ENCODE measurements at places on chromosomes 11 and 22. TPM values are rescaled to one million over a fixed set of nuclear protein-coding genes. Genes with fewer than 3 reads are reported as not detected.

DNA sequence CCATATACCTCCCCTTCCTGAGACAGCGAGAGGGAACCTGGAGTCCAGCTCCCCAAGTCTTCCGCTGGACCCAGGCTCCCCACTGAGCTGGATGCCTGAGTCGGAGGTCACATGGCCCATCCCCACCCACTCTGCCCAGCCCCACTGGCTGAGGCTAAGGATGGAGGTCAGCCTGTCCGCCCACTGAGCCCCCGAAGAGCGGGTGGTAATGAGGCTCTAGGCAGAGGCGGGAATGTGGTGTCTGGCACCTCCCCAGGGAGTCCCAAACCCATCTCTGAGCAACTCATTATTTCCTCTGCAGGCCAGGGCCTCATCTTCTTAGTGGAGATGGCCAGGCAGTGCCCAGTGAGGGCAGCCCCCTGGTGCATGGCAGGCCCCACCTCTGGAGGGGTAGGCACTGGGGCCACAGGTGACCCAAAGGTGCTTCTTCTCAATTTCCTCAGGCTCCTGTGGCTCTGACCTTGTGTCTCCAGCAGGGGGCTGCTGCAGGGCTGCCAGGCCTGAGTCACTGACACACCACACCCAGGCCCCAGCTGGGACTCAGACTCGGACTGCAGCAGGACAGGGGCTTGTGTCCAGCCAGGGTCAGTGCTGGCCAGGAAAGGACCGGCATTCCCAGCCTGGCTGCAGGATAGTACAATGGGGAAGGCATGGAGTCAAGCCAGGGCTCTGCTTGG, 10.2 kb upstream of the PDE2A start:
- no peaks in the 10 kb centered on the region for H3K27me3 ChIP-seq
- H3K27ac ChIP-seq: peak overlapping the region; percentile 71
- H3K4me1 ChIP-seq: peaks cover 15% of the 10 kb centered on the region
- H3K4me3 ChIP-seq: no peak overlapping the region

- H3K4me3 ChIP-seq: no peak overlapping the region
- H3K27me3 ChIP-seq: no peaks in the 10 kb centered on the region
- no peaks in the 10 kb centered on the region for H3K4me1 ChIP-seq
- H3K27ac ChIP-seq: peak overlapping the region; percentile 18
Measured at GRCh38 chr11:128575174-128575960, 12.0 kb downstream of the ETS1 start.

DNA sequence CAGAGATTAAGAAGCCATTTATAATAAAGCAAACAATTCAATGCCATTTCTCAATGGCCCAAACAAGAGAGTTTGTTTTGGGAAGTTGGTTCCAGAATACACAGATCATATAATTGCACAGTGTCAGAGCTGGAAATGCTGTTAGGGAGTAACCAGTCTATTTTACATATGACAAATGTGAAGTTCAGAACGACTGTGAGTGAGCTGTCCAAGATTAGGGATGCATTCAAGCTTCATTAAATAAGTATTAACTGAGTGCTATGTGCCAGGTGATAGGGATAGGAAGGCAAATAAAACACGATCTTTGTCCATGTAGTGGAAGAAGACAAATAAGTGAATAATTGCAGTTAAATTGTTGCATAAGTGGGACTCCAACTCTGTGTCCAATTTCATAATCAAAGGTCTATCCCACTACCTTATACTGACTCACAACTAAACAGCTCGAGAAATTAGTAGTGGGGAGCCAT, 33.1 kb upstream of the PICALM start:
- no peak for DNase-seq
- H3K27me3 ChIP-seq: no peaks in the 10 kb centered on the region

OR5A2 gene
- not detected for total RNA-seq

DNA sequence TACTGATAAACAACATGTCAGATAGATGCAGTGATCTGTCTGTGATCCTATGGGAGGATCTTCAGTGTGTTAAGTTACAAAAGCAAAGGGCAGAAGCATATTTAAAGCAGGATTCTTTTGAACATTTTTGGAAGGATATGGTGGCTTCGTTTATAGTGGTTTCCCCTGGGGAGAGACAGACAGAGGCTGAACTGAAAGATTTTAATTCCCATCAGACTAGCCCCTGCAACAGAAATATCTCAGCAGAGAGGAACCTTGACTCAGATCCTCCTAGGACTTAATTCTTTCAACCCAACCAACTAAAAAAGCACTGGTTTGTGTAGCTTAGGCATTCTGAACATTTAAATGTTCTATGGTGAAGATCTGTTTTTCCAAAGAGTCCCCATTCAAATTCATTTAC, 5.7 kb downstream of the CLTCL1 start:
- no peak for DNase-seq
- H3K4me1 ChIP-seq: peaks cover 5% of the 10 kb centered on the region
- no peaks in the 10 kb centered on the region for H3K36me3 ChIP-seq
- H3K27me3 ChIP-seq: no peaks in the 10 kb centered on the region
- H3K4me3 ChIP-seq: no peak overlapping the region
